ENCODE measurements at places on chromosomes 11 and 22.

GRCh38 chr11:130031945-130032344 lies 29.3 kb upstream of the PRDM10 start:
- DNase-seq: no peak

- no peak for DNase-seq
Observed at GRCh38 chr11:43723617-43724016, 43.1 kb downstream of the HSD17B12 start.

DNA sequence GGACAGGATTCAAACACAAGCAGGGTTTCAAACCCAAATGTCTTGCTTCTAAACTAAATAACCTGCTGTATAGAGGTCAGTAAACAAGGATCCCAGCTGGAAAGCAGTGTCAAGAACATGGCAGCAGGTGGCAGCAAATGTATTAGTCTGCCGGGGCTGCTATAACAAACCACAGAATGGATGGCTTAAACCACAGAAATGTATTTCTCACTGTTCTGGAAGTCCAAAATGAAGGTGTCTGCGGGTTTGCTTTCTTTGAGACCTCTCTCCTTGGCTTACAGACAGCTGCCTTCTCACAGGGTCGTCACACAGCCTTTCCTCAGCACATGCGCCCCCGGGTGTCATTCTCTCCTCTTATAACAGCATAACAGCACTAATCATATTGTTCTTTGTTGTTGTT lies 65.1 kb upstream of the LRRC55 start:
- DNase-seq: no peak

DNA sequence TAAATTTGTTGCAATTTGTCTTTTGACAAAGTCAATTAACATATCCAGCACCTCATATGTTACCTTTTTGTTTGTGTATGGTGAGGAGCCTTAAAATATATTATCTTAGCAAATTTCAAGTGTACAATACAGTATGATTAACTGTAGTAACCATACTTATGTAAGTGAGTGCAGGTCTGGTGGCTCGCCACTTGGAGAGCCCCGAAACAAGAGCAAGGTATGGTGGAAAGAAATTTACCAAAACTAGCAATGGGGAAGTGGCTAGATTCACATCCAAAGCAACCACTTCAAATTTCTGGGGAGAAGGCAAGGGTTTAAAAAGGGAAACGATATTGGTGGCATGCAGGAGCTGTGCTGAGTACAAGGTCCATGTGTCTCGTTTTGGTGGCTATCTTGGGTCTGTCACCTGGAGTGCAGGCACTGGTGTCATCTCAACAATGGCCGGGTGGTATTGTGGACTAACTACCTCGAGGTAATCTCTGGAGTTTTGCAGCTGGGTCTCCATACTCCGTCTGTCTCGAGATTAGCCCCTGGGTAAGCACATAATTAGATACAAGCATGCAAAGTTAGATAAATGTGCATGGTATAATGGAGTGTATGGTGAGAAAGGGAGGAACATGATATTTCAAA lies 8.2 kb upstream of the FNBP4 start:
- no peak for DNase-seq

GRCh38 chr11:85854212-85854556 lies 999 bp upstream of the CCDC83 start:
- DNase-seq: no peak

- DNase-seq: no peak
Observed at GRCh38 chr11:22392561-22392960, 54.4 kb downstream of the SLC17A6 start.

DNA sequence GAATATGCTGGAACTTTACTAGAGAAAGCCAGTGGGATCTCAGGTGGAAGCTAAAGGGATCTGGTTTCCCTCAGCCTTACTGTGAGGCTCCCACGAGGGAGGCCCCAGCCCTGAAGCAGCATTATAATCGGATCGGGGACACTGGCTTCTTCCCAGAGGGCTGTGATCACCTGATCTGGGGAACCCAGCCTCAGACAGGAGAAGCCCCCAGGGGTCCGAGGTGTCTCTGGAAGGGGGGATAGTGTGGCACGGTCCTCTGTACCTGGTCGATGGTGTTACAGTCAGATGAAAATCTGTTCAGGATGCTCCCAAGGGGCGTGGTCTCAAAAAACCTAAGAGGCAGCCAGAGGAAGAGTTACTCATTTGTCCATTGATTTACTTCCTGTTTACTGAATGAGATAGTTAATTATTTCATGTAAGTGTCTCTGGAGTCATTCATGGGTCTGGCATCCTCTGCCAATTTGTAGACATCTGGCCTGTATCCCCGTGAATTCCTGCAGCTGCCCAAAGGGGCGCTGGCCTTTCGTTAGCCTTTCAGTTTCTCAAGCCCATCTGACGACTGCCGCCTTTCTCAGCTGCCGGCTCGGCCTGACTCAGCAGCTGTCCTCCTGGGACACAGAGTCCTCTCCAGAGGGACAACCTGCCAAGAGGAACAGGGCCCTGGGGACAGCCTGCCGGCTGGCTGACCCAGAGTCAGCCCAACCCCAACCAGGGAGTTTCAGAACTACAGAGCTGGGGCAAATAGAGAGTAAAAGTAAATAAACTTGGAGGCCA lies 17.0 kb upstream of the KCNJ11 start:
- DNase-seq: no peak

DNA sequence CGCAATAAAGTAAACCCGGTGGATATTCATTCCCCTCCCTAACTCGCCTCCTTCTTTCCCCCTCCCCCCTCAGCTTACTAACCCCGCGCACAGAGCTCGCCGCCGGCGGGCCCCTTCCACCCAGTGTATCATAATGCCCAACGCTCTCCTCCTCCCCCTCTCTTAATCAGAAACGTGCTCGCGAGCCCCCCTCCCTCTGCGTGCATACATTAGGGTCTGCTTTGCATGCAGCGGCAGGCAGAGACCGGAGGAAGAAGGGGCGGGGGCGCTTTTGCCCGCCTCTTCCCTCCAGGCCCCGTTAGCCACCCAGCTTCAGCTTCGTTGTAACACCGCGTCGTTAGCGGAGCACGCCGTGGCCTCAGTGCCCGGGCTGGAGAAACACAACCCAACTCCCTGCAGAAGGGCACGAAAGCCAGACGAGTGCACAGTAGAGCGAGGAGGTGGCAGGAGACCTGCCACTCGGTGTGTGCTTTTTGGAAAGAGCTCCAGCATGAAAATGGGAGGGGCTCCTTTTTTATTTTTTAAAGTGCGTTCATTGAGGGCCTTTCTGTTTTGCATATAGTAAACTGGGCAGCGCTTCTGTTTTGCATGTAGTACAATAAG lies 901 bp upstream of the KMT2A start:
- no peak for DNase-seq

- DNase-seq: no peak
Observed at GRCh38 chr22:34429314-34429713, 509.0 kb upstream of the LARGE1 start.

- DNase-seq: no peak
Observed at GRCh38 chr11:11510939-11511338, 110.9 kb downstream of the GALNT18 start.

GRCh38 chr11:66287889-66288670 lies 863 bp downstream of the YIF1A start:
- DNase-seq: no peak

- DNase-seq: no peak
Observed at GRCh38 chr11:113626736-113627135, 79.4 kb downstream of the TMPRSS5 start.

DNA sequence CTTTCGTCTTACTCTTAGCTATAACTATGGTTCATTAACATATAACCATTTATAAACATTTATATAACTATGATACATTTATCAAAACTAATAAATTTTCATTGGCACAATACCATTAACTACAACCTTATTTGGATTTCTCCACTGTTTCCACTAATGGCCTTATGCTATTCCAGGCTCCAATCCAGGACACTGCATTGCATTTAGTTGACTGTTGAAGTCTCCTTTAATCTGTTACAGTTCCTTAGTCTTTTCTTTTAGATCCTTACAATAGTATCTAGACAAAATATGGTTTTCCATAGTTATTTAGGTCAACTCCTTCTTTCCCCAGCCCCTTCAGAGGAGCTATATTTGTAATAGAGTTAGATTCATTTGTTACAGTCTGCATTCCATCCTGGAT lies 47.2 kb downstream of the CCDC34 start:
- DNase-seq: no peak

- DNase-seq: no peak
Observed at GRCh38 chr11:126481303-126481680, 125.8 kb downstream of the ST3GAL4 start.

- no peak for DNase-seq
Observed at GRCh38 chr11:60905551-60906113, 753 bp downstream of the PRPF19 start.

DNA sequence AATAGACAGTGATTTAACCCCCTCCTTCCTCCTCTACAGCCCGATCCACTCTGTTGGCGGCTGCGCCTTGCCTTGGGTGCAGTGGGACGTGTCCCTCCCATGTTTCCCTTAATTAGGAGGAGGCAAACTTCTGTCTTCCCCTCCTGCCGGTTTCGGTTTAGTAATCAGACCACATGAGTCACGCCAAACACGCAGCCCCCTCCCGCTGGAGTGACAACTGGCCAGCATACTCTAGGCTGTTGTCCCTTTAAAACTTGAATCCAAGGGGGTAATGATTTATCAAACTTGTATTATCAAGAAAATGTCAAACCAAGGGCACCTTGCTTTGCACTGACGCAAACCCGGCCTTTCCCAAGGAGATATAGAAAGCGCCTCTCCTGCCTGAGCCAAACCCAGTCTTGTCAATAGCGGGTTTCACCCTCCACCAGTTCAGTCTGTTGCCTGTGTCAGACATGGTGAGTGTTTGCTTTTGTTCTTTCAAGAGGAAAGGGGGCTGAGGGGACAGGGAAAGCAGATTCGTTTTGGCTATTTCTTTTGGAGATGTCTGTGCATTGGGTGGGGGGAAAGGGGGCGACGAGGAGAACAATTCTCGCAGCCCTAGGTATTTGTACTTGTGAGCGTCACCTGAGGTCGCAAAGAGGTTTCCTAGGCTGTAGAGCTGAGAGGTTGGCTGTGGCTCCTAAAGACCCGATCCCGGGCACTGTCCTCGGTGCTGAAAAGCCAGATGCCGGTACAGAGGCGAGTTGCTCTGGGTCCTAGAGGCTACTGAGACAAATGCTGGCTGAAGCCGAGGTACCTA lies at the start of gene SLC6A5:
Gene SLC6A5 (plus strand): TSS at position 388 of the 799 bp plus-strand sequence. CDS start 65 bp downstream, at position 453.
- no peak for DNase-seq

DNA sequence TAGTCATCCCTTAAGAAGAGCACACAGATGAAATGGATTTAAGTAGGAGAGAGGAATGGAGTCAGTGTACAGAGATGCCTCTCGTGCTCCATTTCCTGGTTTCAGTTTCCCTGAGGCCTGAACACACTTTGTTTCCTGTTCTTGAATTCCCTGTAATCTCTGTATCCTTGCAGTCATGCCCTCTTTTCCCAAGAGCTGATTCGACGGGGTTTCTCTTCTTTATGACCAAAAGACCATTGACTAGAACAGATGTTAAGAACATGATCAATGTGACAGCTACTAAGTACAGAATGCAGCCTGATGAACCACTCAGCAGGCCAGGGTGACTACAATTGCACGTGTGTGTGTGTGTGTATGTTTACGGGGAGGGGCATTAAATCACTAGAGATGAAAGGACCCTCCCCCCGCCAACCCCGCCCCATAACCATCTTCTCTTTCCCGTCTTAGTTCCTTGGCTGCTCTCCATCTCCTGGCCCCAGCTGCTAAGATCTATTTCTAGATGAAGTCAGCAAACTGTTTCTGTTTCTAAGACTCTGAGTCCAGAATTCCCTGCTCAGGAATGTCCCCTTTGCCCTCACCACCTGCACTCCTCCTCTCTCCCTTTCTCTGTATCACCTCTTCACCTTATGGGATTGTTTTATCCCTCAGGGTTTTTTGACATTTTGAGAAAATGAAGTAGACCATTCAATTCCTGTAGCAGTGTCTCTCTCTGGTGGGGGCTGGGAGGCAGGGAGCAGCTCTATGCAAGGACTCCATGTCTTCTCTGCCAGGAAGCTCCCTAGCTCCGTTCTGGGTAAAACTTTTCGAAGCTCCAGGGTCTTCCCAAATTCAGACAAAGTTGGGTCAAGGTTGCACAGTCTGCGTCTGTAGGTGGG lies 26.0 kb downstream of the SLC22A6 start:
- no peak for DNase-seq

DNA sequence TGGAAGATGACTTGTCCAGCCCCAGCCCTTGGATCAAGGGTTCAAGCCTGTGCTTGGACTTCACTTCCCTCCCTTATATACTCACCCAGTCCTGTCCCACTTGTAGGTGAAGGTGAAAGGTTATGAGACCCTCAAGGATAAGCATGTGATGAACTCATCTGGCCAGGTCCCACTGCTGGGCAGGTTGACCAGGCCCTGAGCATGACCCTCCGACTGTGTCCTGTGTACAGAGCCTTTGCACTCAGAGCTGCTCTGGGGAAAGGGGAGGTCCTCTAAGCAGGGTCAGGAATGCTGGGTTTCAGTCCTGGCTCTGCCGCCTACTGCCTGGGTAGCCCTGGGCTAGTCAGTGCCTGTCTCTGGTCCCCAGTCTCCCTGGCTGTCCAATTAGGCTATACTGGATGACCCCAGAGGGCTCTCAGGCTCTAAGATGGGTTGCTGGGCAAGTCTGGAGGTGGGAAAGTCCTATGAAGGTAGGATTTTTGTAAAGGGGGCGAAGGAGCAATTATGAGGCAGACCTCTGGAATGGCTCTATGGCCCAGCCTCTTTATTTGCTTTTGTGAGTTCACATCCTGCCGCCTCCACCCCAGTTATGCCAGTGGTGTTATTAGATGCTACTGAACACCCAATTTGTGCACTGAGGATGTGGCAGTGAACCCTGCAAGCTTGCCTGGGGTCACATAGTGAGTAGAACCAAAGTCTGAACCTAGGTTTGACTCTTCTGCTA lies 14.1 kb downstream of the DGAT2 start:
- no peak for DNase-seq

- DNase-seq: no peak
Observed at GRCh38 chr11:69427906-69428880, 53.3 kb upstream of the LINC01488 start.

GRCh38 chr11:3204141-3205015 lies 14.2 kb downstream of the MRGPRG start:
- no peak for DNase-seq

- no peak for DNase-seq
Observed at GRCh38 chr11:134155946-134156865, 67.6 kb downstream of the NCAPD3 start.

- DNase-seq: no peak
Observed at GRCh38 chr11:17812091-17812864, 77.7 kb downstream of the KCNC1 start.
